ENCODE measurements at places on chromosomes 11 and 22. TPM values are rescaled to one million over a fixed set of nuclear protein-coding genes. Genes with fewer than 3 reads are reported as not detected.

The F2 gene
- not detected for total RNA-seq

DNA sequence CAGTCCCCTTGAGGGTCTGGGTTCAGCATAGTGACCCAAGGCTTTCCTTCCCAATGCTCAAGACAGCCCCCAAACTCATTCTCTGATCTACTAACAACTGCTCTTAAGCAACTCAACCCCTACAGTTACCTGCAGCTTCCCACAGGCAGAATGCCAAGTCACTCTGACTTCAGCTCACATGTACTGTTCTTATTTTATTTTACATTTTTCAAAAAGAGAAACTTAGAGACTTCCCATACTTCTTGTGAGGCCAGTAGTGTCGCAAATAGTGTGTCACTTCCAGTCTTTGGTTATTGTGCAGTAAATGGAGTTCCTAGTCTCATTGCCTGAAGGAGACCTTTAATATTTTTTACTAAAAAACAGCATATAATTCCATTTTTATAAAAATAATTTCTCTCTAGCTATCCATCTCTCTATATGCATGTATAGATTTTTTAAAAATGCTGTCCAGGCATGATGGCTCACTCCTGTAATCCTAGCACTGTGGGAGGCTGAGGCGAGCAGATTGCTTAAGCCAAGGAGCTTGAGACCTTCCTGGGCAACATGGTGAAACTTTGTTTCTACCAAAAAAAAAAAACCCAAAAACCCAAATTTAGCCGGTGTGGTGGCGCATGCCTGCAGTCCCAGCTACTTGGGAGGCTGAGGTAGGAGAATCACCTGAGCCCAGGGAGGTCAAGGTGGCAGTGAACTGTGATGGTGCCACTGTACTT, 41.8 kb downstream of the ENTHD1 start:
- DNase-seq = no peak

DNA sequence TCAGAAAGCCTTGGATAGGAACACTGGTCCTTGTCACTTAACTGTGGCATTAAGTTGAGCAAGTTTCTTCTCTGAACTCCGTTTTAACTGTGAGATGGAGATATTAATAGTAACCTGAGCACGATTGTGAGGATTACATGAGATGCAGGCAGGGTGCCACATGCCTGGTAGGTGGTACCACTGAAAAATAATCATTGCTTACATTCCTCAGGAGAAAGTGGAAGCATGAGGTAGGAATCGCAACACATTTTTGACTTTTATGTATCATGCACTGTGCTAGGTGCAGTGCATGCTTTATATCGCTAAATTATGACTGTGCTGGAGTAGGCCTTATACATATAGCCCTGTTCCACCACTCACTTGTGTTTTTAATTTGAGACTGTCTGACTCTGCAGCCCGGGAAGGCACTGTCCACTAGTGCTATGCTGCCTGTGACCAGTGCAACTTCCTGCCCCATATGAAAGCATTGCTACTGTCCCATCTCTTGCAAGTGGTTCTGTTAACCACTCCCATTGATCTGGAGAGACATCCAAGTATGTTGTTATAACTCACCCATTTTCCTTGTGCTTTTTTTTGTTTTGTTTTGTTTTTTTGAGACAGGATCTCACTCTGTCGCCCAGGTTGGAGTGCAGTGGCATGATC, 1.0 kb downstream of the UQCR10 start:
- peak; percentile 12 for DNase-seq

GRCh38 chr11:36375353-36376008, 79.4 kb downstream of the PRR5L start:
- DNase-seq = no peak

DNA sequence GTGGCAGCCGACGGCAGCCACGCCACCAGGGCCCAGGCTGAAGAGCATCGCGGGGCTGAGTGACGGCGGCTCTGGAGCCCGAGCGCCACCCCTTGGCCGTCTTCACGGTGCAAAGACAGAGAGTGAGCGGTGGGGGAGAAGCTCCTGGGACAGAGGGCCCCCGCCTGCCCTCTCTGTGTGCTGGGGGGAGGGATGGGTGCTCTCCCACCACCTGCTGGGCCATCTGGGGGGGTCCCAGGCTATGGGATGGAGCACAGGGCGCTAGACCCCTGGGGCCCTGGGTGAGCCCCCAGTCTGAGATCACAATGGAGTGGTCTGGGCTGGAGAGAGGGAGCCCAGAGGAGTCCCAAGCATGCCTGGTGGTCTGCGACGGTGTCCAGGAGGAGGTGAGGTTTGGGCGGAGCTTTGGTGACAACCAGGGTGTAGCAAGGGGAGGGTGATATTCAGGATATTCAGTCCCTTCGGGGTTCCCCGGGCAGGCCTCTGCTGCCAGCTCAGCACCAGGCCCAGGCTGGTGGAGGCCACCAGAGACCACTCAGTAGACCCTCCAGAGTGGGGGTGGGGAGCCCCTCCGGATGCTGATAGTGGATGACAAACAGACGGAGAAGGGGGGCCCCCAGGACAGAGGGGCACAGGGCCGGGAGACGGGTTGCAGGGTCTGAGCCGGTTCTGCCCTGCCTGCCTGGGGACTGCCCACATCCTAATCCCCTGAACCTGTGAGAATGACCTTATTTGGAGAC, 78.1 kb upstream of the PRR5 start:
- no peak for DNase-seq

DNA sequence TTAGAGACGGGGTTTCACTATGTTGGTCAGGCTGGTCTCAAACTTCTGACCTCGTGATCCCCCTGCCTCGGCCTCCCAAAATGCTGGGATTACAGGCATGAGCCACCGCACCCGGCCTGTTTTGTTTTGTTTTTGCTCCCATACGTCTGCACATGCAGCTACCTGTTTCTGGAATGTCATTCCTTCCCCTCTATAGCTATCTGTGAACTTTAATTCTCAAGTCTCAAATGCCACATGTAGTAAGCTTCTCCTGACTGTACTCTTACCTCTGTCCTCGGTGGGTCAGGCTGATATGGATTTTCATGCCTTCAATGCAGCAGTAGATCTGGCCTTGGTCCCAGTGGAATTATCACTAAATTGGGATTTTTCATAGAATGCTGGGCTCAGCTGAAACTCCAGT, 12.4 kb upstream of the SWAP70 start:
- DNase-seq = no peak

The TYR gene
- total RNA-seq = not detected

The TRPC6 gene
- 10.7 TPM for total RNA-seq

DNA sequence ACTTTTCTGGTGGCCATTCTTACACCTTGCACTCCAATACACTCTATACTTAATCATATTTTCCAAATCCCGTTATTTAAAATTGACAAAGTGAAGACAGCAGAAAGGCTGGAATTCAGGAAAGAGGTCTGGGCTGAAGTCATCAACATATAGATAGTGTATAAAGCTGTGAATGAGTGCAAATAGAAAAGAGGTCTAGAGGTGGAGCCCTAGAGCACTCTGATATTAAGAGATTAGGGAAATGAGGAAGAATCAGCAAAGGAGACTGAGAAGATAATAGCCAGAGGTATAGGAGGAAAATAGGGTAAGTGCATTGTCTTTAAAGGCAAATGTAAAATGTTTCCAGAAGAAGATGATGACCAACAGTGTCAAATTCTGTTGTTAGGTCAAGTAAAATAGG, 7.9 kb downstream of the CTR9 start:
- DNase-seq = no peak

DNA sequence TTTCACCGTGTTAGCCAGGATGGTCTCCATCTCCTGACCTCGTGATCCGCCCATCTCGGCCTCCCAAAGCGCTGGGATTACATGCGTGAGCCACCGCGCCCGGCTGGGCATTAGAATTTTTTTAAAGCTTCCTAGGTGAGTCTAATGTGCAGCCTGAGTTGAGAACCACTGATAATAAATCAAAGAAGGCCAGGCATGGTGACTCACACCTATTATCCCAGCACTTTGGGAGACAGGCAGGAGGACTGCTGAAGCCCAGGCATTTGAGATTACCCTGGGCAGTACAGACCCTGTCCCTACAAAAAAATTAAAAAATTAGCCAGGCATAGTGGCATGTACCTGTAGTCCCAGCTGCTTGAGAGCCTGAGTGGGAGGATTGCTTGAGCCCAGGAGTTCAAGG, 13.7 kb downstream of the MEI1 start:
- DNase-seq = no peak

DNA sequence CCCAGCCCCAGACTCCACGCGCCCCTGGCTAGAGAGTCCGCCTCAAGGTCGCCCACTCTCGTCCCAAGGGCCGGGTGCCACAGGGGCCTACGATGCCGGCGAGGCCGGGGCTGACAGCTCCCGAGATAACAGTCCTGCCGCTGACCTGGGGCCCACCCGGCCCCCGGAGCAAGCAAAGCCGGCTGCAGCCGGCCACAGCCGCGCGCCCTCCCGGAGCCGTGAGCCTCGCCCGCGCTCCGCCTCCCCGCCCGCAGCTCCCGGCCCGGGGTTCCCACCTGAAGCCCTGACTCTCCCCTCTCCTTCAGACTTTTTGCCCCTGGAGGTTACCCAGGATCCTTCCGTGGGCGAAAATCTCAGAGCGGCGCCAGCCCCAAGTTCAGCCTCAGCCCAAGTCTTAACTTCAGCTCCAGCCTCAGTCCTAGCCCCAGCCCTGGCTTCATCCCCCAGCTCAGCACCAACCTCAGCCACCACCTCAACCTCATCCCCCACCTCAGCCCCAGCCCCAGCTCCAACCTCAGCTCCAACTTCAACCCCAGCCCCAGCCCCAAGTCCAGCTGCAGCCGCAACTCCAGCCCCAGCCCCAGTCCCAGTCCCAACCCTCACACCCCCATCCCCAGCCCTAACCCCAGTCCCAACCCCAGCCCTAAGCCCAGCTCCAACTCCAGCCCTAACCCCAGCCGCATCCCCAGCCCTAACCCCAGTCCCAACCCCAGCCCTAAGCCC, 1.7 kb downstream of the KLHDC7B start:
- no peak for DNase-seq

DNA sequence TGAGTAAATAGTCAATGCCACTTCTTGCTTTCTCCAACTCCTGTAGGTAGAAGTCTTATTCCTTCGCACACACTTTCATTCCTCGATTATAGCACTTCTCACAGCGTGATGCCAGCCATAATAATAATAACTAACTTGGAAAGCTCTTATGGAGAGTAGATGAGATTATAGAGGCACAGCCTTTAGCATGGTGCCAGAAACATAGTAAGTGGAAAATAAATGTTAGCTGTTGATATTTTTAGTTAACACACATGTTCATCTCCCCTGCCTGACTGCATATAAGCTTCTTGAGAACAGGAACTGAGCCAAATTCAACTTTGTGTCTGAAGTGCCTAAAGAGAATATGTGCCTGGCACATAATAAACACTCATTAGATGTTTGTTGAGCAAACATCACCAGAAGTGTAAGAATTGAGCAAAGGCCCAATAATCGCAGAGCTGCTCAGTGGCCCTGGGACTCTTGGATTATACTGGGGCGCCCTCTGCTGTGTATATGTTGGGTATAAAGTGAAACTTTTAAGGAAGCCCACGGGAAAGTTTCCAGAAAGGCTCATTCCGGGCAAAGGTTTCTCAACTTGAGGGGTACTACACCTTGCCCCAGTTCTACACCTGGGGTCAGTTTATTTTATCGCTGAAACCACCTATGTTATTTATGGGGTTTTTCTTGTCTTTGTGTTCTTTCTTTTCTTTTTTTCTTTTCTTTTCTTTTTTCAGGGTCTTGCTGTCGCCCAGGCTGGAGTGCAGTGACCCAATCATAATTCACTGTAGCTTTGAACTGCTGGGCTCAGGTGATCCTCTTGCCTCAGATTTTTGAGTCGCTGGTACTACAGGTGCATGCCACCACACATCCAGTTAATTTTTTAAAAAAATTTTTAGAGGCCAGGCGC, 22.3 kb downstream of the SLN start:
- peak; percentile 77 for DNase-seq

DNA sequence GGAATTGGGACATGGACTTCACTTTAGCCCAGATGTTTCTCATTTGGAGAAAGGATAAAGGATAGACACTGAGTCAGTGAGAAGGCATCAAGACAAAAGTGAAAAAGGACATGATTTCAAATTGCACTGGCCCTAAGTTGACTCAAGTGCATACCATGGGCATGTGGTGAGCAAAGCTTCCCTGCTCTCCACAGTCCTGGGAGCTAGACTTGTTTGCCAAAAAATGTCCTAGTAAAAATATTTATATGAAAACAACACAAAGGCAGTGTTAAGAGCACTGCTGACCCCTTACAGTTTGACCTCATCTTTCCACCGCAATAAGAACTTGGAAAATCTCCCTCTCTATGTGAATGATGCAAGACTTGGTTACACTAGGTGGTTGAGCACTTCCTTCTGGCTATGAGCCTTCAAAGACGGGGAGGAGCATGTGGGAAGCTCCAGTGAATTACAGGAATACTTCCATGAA, 46.5 kb upstream of the FIBIN start:
- no peak for DNase-seq

DNA sequence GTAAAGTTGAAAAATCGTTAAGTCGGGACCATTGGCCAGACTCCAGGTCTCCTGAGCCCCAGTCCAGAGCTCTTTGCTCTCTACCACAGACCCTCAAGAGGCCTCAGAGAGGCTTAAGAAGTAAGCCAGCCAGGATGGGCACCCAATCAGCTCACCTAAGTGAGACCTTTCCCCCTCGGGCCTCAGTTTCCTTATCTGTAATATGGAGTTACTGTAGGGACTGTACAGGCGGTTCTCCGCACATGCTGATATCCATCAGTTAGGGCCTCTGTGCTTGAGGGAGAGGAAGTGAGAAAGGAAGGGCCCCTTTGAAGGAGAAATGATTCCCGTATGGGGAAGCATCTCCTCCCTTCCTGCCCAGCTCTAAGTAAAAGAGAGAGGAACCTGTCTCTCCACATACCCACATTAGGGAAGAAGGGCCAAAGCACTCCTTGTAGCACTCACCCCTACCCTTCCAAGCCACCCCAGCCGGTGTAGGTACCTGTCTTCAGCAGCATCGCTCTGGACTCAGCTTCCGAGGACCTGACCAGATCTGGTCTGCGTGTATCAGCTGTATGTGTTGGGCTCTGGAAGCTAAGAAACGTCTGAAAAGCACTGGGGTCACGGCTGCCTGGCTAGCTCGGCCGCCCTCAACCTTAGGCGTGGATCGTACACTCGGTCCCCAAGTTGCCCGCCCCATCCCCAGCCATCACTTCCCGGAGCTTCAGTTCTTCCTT, 653 bp downstream of the NAGA start:
- DNase-seq = no peak

DNA sequence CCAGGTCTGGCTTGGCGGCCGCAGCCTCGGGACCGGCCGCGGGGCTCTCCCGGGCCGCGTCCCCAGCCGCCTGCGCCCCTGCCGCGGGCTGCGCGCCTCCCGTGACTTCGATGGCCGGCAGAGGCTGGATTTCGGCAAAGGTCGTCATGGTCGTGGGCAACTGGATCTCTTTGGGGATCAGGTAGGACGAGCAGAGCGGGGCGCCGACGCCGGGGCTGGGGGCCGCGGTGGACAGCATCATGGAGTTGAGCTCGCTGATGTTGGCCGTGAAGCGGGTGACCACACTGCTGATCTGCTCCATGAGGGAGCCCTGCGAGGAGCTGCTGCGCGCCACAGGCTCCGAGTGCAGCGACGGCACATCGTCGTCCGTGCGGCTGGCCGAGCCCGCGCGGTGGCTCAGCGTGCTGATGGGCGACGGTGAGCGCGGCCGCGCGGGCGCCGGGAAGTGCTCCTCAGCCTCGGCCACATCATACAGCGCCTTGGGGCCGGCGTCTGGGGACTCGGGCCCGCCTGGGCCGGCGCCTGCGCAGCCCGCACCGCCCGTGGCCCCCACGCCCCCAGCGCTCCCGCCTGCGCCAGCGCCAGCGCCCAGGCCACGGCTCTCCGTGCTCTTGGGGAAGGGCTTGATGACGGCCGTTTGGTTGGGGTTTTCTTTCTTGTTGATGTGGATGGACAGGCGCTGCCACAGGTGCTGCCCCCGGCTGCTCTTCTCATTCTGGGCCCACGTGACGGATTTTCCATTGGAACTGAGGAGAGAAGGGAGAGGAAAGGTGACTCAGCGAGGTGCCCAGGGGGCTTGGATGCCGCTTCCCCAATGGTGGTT, 171.4 kb upstream of the CTSC start:
- peak; percentile 57 for DNase-seq

- DNase-seq = no peak
Observed at GRCh38 chr11:126538071-126538470, 182.6 kb downstream of the ST3GAL4 start.
